Renal cortical epithelial cell (primary cell): ENCODE measurements at places on chromosomes 2 and 18.

- no peak for DNase-seq
Observed at GRCh38 chr2:133571249-133571648, 3.0 kb upstream of the NCKAP5 start.

- no peak for DNase-seq
Observed at GRCh38 chr2:128233790-128234395, 84.8 kb downstream of the HS6ST1 start.

DNA sequence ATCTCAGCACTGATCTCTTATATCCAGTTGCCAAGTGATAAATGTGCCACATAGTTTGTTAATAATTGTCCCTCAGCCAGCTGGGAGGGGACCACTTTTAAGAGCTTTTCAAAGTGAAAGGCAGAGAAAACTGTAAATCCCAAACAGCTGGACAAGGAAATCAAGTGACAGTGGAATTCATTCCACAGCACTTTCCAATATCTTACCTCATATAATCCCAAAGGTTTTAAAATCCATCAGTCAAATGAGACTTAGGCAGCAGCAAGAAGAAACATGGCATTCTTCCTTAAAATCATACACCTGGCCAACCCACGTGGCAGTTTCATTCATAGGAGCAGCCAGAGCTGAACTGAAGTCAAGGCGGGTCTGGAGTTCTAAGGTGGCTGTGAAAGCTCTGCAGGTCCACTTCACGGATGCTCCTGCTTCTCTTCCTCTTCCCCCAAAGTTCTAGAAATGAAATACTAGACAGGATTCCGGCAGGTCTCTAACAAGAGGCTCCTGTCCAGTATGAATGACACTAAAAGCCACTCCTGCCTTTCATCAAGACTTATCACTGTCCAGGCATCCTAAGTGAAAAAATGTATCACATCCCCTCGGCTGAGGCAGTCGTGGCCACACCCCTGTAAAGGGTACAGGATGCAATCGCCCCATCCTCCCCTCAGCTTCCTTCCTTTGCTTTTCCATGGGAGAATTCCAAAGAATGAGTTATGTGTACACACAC lies 190.4 kb upstream of the STK17B start:
- DNase-seq = no peak

DNA sequence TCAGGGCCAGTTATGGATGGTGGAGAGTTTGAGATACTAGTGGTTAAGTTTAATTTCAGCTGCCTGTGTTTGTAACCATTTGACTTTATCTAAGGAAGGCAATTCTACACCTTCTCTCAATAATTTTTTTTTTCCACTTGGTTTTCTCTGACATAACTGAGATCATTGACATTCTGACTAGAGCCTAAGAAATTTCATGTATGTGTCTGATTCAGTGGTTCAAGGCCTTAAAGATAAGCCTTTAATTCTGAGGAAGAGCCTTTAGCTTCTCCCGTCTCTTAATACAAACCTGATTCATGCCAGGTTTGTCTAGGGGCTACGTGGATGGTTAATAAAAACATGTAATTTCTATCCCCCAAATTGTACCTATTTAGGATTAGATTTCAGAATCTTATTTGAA lies 971.4 kb downstream of the DPP10 start:
- no peak for DNase-seq

DNA sequence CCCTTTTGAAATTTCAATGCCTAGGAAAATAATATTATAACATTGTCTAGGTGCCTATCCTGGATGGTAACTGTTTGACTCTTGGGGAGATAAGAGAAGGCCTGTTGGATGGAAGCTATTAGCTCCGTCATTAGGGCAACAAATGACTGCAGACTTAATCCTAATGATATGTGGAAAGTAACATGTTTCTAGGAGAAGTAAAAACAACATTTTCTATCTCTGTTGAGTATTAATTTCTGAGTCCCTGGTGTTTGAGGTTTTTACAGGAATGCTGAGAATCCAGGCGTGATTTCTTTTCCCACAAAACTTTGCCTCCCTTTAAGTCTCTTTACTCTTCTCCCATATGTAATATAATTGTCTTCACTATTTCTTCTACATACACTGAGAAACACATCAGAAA lies 159.1 kb downstream of the GALNT1 start:
- DNase-seq = no peak

GRCh38 chr2:107062599-107063220 lies 176.7 kb upstream of the ST6GAL2 start:
- no peak for DNase-seq

DNA sequence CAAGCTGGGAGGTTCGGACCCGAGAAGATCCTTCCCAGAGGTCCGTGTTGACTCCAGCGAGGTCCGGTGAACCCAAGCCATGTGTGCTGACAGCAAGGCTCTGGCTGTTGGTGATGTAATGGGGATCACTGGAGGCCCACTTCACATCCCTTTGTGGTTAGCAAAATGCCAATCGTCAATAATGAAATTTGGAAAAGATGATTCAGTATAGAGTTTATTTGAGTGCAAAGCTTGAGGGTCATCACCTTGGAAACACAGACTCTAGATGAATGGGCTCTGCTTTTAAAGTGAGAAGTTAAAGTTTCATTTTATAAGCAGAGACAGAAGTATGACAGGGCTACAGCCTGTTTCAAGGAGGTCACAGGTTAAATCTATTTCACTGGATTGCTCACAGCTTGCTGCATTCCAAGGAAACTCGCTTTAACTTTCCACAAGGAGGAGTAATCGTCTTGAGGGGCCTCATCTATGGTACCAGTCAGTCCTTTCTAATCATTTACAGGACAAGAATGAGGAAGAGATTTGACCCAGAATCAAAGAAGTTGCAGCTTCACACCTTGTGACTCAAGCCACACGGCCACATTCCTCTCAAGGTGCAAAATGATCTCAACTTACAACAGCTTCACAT lies 140.5 kb downstream of the TPO start:
- DNase-seq = peak; percentile 98

DNA sequence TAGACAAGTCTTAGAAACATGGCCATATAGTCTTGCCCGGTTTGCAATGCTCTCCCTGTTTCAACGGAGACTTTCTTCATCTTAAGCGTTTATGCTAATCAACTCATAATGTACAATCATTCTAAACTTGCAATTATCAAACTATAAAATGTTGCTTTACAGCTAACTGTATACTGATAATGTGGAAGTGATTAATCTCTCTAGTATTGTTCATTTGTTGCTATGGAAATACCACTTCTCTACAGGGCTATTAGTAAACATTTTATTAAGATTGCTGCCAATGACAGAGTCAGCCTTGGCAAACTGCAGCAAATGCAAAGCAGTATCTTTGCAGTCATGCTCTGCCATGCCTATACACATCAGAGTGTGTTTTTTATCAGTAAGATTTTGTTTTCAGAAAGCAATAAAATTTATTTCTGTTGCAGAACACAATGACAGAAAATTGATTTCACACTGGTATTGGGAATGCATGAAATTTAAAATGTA lies 1201.8 kb upstream of the CDH2 start:
- no peak for DNase-seq

DNA sequence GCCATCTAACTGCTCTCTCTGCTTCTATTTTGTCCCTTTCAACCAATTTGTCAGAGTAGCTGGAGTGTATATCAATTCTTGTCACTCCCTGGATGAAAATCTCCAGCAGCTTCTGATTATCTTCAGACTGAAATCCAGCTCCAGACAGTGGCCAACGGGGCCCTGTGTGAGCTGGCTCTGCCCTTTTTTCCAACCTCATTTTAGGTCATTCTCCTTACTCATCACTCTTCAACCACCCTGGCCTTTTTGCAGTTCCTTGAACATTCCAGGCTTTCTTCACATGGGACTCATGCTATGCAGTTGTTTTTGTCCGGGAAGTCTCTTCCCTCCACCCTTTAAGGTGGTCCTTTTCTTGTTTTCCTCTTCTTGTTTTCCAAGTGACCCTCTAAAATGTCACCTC lies 15.4 kb upstream of the FAP start:
- no peak for DNase-seq

DNA sequence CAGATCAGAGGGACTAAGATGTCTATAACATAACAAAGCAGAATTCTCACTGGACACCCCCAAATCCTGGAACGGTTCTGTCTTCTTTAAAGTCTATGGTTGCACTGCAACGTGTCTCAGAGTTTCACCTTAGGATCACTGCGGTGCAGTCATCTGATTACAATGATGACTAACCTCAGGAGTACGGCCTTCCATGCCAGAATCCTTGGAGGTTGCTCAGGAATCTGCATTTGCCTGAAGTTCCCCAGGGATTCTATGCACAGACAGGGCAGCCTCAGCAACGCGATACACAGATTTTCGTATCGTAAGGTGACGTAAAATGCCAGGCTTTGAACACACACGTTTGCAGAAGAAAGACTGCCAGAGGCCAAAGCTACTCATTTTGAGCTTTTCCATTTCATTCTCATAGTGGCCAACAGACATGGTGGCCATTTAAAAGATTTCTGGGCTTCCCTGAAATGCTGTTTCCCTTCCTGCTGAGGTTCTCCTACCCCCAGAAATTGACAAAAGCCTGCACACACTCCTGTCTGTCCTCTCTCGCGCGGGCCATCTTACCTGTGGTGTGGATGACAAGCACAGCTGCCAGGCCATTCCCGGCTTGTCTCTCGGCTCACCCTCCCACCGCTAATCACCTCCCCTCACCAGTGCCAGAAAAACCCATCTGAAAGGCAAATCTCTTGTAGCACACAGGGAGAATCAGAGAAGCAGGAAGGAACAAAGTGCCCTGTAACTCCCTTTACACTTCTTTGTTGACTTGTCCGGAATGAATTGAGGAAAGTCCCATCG lies 148.8 kb downstream of the ACKR3 start:
- peak; percentile 22 for DNase-seq

GRCh38 chr2:174659069-174659900 lies 61.7 kb upstream of the WIPF1 start:
- no peak for DNase-seq

GRCh38 chr2:25491003-25491696 lies 149.4 kb upstream of the DNMT3A start:
- DNase-seq = no peak
